ENCODE measurements at places on chromosomes 11 and 22.

DNA sequence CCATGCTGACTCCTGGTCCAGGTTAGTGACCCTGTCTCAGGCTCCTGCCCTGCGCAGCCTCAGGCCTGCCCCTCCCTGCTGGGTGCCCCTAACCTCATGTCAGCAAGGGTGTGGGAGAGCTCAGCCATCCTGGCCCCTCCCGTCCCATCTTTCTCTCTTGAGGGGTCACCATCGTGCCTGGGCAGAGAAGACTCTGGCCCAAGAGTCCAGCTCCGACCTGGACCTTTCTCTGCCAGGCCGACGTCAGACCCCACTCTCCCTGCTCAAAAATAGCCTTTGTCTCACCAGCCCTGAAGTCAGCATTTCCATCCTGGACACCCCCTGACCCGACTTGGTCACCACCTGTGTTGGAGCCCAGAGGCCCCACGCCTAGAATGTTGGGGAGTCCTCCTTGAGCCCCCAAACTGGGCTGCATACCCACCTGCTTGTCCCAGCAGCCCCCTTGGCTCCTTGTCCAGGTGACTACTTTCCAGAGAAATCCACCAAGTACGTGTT lies 4.9 kb downstream of the SCGB1C1 start:
- DNase-seq = no peak

GRCh38 chr11:11545285-11546275 lies 76.2 kb downstream of the GALNT18 start:
- peak; percentile 54 for DNase-seq

GRCh38 chr11:27213232-27213660 lies 149.8 kb downstream of the CCDC34 start:
- no peak for DNase-seq

DNA sequence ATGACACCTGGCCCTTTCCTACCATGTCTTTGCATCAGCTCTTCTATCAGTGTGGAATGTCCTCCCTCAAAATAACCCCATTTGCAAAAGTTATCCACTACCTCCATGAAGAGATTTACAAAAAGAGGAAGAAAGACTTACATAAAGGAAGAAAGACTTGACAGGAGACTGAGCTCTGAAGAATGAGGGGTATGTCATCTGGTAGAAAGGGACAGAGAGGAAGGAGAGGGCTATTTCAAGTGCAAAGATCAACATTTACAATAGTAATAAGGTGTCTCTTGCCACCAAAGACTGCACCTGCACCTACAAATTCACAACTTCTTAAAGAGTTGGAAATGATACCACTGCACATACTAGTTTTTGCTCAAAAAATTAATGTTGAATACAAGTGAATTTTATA lies 18.2 kb downstream of the PAK1 start:
- DNase-seq = no peak

DNA sequence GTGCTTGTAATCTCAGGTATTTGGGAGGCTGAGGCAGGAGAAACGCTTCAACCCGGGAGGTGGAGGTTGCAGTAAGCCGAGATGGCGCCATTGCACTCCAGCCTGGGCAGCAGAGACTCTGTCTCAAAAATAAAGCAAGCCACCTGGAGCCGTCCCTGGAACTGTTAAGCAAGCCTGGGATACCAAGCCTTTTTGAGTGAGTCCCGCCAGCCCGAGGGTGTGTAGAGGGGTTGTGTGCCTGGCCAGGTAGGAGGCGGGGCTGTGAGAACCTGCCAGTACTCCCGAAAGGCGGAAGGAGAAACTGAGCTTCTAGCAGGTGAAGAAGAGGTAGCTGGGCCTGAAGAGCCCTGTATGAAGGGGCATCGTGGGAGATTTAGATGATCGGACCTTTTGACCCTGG lies 52.4 kb downstream of the TRIOBP start:
- DNase-seq = no peak

GRCh38 chr11:133015457-133015856 lies 516.8 kb downstream of the OPCML start:
- DNase-seq = no peak

DNA sequence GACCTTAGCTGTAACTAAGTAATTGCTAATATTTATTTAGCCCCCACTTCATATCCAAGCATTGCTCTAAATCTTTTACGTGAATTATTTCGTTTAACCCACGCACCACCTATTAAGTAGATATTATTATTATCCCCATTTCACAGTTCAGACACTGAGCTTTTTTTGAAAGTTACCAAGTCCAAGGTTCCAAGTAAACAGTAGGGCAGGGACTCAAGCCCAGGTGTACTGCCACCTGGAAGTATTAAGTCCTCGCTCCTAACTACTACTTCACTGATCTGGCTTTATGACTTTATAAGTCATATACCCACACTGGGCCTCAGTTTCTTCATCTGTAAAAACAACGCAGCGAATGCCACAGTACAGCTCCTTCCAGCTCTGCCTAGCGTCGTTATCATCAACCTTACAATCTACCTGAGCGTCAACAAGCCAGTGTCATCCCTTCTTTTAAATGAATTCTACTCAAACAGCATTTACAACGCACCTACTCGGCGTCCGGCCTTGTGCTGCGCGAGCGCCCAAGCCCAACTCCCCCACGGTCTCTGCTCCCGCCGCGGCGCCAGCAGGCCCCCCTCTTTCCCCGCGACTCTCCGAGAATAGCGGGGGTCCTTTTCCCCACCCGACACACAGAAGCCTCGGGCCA lies 624 bp downstream of the TMEM41B start:
- DNase-seq = peak; percentile 30

GRCh38 chr11:68050371-68050841 lies 11.6 kb downstream of the TCIRG1 start:
- no peak for DNase-seq

DNA sequence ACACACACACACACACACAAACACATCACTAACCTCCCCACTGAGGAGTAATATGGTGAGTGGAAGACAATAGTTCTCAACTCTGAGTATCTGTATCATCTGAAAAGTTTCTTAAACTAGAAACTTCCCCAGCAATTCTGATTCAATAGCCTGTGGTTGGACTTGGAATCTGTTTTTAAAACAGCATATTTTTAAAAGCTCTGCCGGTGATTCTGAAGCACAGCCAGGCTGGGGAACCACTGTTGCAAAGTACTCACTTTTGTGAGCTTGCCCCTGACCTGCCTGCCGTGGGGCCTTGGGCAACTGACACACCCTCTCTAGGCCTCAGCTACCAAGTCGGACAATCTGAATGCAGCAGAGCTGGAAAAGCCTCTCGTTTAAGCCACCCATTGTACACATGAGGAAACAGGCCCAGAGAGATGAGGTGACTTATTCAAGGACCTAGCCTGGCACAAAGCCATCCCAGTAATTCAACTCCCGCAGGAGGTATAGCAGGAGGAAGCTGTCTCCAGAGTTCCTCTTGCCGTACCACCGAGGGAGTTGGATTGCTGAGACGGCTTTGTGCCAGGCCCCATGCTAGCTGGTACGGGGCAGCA lies 8.9 kb downstream of the SLC15A3 start:
- no peak for DNase-seq

DNA sequence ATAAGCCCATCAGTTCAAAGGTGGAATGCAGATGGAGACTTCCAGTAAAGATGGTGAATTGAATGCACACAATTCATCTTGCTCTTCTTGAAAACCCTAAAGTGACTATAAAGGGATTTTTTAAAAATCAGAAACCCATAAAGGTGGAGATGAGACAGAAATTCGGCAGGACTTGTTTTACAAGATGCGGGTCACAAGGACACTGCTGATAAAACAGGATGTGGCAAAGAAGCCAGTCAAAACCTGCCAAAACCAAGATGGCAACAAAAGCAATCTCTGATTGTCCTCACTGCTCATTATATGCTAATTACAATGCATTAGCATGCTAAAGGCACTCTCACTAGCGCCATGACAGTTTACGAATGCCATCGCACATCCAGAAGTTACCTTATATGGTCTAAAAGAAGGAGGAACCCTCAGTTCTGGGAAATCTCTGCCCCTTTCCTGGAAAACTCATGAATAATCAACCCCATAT lies 137.1 kb downstream of the NECTIN1 start:
- no peak for DNase-seq

GRCh38 chr22:19776433-19777031 lies 16.0 kb downstream of the TBX1 start:
- no peak for DNase-seq

GRCh38 chr11:97332271-97332670 lies 942.5 kb downstream of the JRKL start:
- DNase-seq = peak; percentile 52

DNA sequence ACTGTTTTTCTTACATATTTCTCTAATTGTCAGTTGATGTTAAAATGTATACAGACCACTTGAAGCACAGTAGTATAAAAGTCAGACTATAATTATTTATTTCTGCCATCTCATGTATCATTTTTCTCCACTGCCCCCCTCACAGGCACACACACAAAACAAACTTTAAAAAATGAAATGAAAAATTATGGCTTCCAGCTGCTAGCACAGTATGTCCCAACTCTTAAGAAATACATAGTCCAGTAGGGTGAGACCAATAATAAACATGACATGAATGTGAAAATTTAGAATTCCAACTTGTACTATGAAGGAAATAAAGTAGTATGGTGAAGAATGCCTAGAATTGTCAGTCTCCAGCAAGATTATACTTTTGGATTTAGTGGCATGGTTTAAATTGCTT lies 1247.9 kb downstream of the JRKL start:
- DNase-seq = no peak

GRCh38 chr11:2531277-2531986 lies 86.6 kb downstream of the KCNQ1 start:
- DNase-seq = peak; percentile 72

- DNase-seq = no peak
Measured at GRCh38 chr11:129143335-129143734, 48.8 kb downstream of the ARHGAP32 start.

DNA sequence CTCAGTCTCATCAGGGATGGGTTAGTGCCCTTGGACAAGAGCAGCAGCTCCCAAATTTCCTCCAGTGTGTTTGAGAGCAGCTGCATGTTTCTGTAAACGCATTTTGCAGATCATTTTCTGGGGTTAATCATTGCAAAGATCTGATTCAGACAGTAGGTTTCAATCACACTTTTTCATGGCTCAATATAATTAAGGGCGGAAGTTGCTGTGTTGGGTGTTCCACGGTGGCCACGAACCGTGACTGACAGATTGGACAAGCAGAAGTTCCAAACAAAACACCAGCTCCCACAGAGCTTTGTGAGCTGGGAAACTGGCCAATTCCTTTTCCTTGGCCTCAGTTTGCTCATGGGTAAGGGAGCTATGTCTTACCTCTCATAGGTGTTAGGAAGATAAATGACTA lies 8.4 kb upstream of the RASSF10 start:
- no peak for DNase-seq

DNA sequence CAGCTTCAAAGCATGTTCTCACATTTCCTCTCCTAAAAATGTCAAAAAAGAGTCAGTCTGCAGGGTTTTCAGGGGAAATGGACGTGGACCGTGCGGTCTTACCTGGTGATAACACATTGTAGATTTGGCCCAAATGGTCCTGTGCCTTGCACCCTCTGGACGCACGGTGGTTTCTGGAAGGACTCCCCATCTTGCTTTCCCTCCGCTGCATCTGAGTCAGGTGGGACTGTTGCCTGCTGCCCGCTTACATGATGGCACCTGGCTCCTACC lies 1290.1 kb downstream of the TBC1D22A start:
- no peak for DNase-seq

DNA sequence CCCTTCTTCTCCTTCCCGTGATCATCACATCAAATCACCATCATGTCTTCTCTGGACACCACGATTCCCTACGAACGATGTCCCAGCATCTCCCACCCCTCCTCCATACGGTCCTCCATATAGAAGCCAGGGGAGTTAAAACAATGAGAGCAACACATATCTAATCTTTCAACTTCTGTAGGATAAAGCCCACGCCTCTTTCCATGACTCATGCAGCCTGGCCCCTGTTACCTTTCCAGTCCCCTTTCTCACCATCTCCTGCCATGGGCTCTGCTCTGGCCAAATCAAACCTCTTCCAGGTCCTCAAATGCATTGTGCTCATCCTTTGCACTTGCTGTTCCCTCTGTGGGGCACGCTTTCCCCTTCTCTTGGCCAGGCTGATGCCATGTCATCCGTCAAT lies 23.6 kb downstream of the RPS6KA4 start:
- DNase-seq = no peak

DNA sequence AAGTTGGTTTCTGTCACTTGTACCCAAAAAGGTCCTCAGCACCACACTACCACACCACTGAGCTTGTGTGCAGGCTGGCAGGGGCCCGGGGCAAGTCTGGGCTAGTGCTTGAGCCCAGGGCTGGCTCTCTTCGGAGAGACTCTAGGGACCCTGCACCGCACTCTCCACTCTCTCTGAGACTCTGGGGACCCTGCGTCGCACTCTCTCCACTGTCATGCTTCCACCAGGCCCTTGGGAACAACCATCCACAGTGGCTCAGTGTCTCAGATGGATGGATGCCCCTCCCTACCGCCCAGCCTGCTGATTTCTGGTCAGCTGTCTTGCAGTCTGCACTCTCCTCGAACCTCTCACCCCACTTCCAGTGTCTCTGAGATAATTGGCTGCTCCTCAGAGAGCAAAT lies 2.0 kb upstream of the SBF1 start:
- DNase-seq = no peak

DNA sequence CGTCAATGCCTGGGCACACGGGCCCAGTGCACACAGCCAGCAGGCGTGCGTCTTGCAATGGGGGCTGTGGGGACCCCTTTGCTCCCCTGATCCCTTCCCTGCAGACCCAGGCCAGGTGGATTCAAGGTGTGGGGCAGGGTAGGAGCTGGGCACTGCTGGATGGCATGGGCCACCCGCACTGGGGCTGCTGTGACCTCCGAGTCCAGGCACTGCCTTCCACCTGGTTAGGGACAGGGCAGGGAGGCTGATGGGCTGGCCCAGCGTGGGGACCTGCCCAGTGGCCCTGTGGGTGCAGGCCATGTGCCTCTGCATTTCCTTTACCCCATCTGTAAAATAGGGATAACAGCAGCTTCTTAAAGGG lies 22.9 kb downstream of the KCNQ1 start:
- DNase-seq = no peak

GRCh38 chr11:121894581-121894980 lies 221.4 kb downstream of the BLID start:
- no peak for DNase-seq

DNA sequence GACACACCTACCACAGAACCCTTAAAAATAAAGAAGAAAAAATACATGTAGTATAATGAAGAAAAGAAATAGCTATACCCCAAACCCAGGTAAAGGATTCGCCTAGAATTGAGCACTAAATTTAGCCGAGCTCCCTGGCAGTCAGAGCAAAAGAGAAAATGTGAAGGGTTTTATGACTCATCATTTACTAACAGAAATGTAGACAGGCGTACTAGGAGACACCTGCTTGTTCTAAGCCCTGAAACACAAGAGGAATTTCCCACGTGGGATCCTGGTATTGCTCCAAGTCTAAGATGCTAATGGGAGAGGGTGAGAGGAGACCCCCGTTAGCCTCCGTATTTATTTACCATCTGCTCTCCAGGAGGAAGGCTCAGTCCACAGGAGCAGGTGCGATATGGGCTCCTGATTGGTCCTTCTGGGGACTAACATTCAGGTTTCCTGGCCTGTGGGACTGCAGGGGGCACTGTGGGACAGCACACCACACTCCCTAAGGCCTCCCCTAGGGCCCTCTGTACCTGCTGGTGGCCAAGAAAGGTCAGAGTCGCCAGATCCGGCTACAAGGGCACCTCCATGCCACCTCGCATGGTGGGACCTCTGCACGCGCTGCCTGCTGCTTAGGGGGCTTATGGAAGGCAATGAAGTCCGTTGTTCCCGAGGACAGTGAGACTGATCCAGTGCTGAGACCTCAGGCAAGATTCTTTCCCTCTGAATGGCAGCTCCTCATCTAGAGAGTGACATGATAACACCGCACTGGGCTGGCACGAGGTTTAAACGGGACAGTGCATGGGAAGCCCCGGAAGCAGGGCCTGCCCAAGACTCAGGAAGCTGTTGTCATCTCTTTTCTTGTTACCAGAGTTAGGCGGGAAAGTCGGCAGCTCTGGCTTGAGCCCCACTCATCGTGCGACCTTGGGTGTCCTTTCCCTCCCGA lies 25.8 kb downstream of the KCNC1 start:
- peak; percentile 77 for DNase-seq

All from WERI-Rb-1 (cell line).